ENCODE measurements at places on chromosomes 3 and 15.
A peak's percentile ranks its signal among the peaks of the same experiment; 100 is the strongest.

DNA sequence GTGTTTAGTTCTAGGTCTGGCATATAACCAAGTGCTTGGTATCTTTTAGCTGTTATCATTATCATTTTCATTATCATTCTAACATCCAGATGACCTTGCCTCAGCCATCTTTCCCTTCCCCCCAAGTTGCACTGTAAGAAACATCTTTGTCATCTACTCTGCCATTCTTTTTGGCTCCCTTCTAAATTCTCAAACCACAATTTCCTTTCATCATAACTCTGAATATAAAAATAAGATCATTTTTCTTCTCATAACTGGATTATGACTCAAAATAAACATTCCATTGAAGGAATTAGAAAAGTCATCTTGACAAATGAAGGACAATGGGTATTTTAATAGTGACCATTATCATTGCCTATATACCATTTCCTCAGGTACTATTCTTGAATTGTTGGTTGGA lies 786.2 kb downstream of the AGBL1 start:
- no peak for DNase-seq

GRCh38 chr3:181851063-181851462 lies 139.3 kb downstream of the SOX2 start:
- no peak for DNase-seq

DNA sequence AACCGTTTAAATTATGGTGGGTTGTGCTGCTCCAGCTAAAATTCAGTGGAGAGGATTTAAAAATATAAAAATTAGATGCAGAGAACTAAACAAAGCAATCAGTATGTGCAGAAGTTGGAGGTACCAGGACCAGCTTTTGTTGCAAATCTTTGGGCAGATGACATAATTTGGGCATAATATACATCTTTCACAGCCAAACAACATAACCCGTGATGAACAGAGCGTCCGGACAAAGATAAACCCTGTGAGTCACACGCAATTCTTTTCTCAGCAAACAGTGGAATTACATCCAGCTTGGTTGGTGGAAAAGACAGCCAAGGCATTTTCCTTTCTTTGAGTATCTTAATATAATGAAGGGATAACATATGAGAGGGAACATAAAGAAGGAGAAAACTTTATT lies 419.4 kb upstream of the ADAMTS9 start:
- no peak for DNase-seq

GRCh38 chr3:111846039-111846438 lies 13.0 kb upstream of the PHLDB2 start:
- DNase-seq, result no peak

GRCh38 chr3:149401926-149402310 lies 24.5 kb upstream of the TM4SF1 start:
- no peak for DNase-seq

GRCh38 chr15:80584973-80585525 lies 110.1 kb upstream of the ABHD17C start:
- DNase-seq, result no peak

GRCh38 chr3:194941360-194941955 lies 255.8 kb downstream of the FAM43A start:
- no peak for DNase-seq

DNA sequence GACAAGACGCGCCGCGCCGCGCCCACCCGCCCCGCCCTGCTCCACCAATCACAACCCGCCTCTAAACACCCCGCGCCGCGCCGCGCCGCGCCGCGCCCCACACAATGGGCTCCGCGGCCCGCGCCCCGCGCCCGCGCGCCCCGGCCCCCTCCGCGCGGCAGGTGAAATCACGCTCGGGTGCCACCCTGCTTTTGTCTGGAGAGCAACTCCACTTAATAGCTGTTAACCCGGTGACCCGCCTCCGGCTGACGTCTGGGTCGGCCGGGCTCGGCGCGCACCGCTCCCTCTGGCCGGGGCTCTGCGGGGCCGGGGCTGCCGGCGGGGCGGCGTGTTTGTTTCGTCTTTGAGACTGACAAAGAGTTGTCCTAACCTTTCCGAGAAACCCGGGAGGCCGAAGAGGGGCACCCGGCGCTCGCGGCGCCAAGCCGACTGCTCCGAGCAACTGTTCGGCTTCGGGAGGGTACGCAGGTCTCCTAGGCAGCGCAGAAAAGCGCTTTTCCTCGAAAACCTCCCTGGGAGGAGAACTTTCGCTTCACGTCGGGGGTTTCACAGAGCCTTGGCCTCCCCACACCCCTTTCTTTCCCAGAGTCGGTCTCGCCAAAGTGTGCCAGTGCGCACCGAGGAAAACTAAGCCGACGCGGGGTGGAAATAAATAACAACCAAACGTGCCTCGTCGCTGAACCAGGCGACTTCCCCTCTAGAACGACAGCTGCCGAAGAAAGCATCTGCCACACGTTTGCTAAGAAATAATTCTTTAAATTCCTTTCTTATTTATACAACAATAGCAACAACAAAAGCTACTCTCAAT lies 518.4 kb downstream of the FOXP1 start:
- DNase-seq, result peak; percentile 55

GRCh38 chr3:122030381-122031122 lies 8.5 kb upstream of the ILDR1 start:
- peak; percentile 67 for DNase-seq

DNA sequence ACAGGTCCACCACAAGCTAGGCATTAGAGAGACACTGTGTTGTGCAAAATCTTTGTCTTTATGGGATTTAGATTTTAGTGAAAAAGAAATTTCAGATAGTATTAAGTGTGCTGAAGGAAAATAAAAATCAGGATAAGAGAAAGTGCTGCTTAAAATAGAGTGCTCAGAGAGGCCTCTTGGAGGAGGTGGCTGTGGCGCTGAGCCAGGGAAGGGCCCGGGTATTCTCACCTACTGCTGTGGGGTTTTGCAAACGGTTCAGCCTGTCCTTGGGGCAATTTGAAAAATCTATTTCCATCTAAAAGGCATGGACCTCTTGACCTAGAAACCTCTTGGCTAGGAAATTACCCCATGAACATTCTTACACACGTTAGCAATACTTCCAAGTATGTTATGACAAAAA lies 267.7 kb downstream of the TJP1 start:
- DNase-seq, result no peak

Measured in activated CD4-positive, alpha-beta T cell treated with anti-CD3 and anti-CD28 coated beads, Interleukin-2, Interleukin-6, amounts not matched to agents 100 ng/mL and 50 ng/mL, durations not matched to agents 16 hours and 8 hours (primary cell).